Activated CD8-positive, alpha-beta memory T cell treated with anti-CD3 and anti-CD28 coated beads for 48 hours (primary cell): ENCODE measurements at places on chromosomes 12 and 14.

DNA sequence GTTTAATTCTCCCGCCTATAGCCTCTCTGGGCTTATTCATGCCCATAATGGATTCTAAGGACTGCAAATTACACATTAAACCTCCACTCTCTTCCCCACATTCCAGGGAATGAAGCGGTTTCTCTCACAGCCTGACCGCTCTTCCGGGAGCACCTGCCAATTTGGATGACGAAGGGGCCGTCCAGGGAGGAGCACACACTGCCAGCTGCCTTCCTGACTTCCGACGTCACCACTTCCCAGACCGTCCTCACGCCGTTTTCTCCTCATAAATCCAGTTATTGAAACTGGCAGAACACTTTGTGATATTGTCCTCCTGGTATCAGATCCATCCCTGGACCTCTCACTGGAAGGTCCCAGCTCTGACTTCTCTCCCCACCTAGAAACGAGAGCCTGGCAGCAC lies 87.6 kb downstream of the GCH1 start:
- DNase-seq, result no peak

- DNase-seq, result no peak
Observed at GRCh38 chr12:13959131-13959723, 22.2 kb downstream of the GRIN2B start.

GRCh38 chr12:29148596-29148910 lies 525 bp upstream of the FAR2 start:
- DNase-seq, result no peak

GRCh38 chr12:124588018-124588634 lies 20.7 kb upstream of the NCOR2 start:
- no peak for DNase-seq

DNA sequence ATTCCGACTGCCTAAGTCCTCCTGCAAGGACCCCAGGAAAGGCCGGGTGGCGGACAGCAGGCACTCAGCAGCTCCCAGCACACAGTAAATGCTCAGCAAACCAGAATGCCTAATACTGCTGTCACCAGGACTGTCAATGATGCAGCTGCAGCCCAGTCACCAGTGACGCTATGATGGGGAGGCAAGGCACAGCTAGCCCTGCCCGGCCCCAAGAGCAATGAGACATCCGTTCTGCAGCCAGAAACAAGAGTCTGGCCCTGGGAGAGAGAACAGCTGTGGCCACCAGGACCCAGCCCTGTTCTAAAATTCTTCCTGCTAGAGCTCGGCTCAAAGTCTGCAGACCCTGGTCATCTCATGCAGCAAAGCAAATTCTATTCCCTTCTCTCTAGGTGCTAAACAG lies 69.8 kb downstream of the NCOR2 start:
- no peak for DNase-seq

GRCh38 chr12:94900496-94900895 lies 103.0 kb downstream of the NDUFA12 start:
- no peak for DNase-seq

DNA sequence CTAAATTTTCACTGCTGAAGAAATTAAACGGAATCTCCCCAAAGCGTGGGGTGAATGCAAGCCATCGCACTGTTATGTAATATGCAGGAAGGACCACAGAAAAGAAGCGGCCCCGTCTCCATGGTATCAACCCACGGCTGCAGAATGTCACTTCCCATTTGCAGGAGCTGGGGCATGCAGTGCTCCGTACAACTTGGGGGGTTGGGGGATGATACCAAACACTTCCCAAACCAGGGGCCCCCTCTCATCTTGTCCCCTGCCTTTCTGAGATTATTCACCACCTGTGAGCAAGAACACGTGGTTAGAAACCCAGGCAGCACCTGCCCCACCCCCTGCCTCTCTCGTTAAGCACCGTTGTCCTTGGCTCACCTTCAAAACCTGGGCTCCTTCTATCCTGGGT lies 505.1 kb upstream of the TMEM132C start:
- no peak for DNase-seq

- DNase-seq, result no peak
Observed at GRCh38 chr14:101357038-101357437, 204.3 kb upstream of the DIO3 start.

GRCh38 chr12:8603856-8604255 lies 8.8 kb downstream of the AICDA start:
- DNase-seq, result no peak

DNA sequence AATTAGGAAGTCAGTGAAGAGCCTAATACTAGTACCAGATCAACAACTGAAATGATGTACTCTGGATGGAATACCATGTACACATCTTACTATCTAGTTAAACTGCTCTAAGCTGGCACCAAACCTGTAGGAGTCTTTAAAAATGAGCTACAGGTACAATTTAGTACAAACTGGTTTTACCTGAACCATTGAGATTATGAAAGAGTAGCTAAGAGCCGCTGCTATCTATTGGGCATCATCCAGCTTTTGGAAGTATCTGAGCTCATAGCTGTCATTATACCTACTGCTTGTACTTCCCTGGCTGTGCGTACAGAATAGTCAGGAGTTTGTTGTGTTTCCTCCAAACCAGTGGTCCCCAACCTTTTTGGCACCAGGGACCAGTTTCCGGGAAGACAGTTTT lies 12.4 kb downstream of the TBC1D30 start:
- no peak for DNase-seq

GRCh38 chr12:99389751-99390150 lies 257.8 kb upstream of the GARIN6 start:
- no peak for DNase-seq

- DNase-seq, result no peak
Observed at GRCh38 chr12:27261866-27262265, 17.8 kb downstream of the STK38L start.

DNA sequence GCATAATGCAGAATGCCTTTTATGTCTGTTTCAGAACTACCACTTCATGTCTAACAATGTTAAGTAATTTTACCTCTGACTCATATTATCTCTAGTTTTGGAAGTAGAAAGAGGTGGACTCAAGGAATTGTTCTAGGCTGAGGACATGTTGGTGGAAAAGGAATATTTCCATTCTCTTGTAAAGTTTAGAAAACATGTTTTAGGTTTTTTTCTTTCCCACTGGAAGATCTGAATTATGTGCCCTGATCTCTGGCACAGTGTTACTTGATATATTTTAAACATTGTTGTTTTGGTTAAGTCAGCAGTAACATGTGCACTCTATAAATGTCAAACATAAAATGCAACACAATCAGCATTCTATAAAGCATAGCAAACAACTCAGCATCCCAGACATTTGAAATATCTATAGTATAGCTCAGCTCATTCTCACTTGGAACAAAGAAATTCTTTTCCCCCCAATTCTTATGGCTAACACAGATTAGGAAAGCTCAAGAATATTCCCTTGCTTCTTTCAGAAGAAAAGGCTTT lies 202.3 kb downstream of the STXBP6 start:
- no peak for DNase-seq

- no peak for DNase-seq
Observed at GRCh38 chr14:57739516-57739915, 126.4 kb downstream of the SLC35F4 start.

DNA sequence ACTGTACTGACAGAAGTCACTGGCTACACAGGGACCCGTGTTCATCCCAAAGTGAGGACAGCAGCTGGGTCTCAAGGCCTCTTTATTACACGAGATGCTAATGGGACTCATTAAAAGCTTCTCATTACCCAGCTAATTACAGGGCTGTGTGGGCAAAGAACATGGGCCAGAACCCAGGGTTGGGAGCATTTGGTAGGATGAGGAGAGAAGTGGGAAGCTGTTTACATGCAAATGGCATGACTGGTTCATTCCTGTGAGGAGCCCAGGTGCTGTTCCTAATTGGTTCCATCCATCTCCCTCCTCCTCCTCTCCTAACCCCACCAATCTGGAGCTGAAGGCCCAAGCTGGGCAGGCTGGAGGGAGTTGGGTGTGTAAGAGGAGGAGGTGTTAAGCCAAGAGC lies 8.9 kb upstream of the TAC3 start:
- no peak for DNase-seq

GRCh38 chr12:116465856-116466255 lies 93.3 kb upstream of the MAP1LC3B2 start:
- no peak for DNase-seq

DNA sequence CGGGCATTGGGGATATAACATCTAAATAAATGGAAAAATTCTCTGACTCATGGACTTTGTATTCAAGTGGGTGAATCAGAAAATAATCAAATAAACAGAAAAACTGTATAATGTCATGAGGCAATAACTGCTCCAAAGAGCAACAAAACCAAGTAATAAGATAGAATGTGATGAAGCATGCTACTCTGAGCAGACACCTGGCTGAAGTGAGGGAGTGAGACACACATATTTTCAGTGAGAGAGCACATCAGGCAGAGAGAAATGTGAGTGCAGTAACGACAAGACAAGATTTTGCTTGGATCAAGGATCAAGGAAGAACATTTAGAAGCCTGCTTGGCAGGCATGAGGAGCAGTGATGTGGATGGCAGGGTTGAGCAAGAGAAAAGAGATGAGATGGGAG lies 75.8 kb upstream of the CCDC91 start:
- DNase-seq, result no peak

- DNase-seq, result no peak
Observed at GRCh38 chr12:114913871-114914801, 230.2 kb upstream of the TBX3 start.

DNA sequence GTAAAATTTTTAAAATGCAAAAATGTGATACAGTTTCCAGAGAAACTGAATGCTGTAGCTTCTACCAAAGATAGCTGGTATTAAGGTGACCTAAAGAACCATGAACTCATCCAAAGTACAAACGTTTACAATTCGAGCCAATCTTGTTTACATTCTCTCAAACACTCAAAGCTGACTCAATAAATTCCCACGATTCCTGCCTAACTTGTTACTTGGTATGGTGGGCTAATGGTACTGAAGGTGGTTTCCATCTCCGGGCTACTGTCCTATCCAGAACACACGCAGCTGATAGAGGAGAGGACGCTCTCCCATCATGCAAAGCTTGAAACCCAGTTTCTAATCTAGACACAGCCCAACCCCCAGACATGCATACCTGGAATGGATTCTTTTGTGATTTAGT lies 31.5 kb downstream of the RAD9B start:
- DNase-seq, result no peak

GRCh38 chr14:77143071-77143470 lies 1.5 kb upstream of the ZDHHC22 start:
- DNase-seq, result no peak

DNA sequence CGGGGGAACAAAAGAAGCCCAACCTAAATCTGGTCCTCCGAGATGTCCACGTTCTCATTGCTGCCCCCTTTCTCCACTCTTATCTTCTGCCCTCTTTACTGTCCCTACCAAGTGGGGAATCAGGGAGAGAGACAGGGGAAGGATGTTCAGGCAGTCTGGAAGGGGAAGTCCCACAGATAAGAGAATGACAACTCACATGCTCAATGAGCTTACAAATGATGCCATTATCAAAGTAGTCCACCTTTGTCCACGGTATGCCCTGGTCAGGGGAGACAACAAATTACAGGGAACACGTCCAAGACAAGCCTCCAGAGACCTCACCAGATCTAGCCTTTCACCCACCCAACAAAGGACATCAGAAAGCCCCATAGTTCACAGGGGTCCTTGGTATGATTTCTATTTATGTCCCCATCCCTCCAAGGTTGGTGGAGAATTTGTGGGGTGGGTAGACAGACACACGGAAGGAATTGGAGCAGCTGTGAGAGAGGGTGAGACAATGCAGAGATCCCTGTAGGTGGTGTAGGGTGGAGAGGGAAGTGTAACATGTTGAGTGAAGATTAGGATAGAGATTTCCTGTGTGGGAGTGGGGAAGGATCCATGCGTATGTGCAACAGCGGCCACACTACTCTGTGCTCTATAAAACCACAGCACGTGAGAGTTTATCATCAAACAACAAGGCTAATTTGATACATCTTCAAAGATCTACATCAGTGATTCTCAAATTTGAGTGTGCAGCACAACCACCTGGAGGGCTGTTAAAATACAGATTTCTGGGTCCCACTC lies 10.7 kb downstream of the MYO1A start:
- DNase-seq, result no peak

DNA sequence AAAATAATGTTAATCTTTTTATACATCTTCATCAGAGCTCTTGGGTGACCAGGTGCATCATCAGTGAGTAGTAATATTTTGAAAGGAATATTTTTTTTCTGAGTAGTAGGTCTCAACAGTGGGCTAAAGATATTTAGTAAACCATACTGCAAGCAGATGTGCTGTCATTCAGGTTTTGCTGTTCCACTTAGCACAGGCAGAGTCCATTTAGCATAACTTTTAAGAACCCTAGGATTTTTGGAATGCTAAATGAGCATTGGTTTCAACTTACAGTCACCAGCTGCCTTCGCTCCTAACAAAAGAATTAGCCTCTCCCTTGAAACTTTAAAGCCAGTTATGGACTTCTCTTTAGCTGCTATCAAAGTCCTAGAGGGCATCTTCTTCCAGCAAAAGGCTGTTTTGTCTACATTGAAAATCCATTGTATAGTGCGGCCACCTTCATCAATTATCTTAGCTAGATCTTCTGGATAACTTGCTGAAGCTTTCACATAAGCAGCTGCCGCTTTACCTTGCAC lies 24.6 kb downstream of the RIMKLB start:
- DNase-seq, result no peak

- no peak for DNase-seq
Observed at GRCh38 chr12:91529829-91530228, 347.2 kb upstream of the DCN start.

DNA sequence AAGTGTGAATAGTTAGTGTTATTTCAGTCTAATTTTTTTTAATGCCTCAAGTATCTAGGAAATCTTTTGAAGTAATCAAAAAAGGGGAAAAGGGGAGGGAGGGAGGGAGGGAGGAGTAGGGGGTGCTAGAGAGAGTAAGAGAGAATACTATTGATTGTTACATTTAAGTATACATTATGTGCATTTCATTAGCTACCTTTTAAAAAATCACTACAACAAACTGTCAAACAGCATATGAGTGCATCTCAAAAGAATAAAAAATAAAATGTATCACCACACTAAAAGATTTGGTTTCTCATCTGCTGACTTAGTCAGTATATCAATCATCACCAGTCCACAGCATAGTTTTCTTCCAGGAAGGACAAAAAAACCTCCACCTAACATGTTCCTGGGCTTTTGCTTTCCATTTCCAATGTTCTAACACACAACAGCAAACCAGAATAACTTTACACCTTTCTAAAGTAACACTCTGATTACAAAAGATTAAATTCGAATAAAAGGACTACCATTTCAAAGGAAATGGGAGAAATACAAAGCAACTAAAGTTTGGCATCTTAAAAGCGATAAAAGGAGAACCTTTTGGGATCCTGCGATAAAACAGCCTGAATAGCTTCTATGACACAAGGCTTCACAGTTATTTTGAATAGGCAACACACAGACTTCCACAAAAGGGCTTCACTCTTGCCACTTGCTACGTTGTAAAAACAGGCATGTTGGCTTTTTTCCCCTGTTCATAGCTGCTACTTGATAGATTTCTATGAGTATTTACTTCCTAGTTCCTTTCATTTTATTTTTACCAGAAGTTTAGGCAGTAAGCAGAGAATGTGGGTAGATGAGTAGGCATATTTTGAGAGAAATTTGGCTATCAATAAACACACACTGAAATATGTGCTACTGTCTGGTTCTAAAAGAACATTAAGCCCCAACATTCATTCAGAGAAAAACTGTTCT lies 160.9 kb downstream of the EPS8 start:
- no peak for DNase-seq

GRCh38 chr14:92651106-92651757 lies 97.2 kb downstream of the LGMN start:
- DNase-seq, result peak; percentile 75
